A549 (cell line): ENCODE measurements at places on chromosomes 1 and 21. TPM values are rescaled to one million over a fixed set of nuclear protein-coding genes. Genes with fewer than 3 reads are reported as not detected.
A peak's percentile ranks its signal among the peaks of the same experiment; 100 is the strongest.

- DNase-seq: no peak
Observed at GRCh38 chr1:168121401-168122011, 15.2 kb downstream of the GPR161 start.

DNA sequence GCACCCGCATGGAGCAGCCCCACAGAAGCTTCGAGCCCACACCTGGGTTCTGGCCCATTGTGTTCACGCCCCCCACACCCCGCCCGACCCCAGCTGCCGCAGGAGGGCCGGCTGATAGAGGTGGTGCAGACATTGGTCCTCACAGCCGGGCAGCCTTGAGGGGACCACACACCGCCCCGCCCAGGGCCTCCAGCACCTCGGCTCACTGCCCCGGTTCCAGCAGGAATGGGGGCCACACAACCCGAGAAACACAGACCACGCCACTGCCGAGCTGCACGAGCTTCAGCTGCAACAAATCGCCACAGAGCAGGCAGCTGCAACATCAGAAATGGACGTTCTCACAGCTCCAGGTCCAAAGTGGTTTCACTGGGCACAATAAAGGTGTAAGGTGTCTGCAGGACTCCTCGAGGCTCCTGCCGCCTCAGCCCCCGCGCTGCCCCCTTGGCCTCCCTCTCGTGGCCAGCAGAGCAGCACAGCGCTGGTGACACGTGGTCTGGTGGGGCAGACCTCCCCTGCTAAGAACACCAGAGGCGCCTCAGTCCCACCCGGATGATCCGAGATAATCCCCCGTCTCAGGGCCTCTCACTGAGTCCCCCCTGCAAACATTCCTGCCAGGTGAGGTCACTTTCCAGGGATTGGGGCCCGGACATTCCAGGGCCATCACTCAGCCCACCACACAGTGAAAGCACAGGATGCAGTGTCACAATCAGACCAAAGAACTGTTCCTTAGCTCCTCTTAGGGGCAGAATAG, 62.3 kb upstream of the ADARB1 start:
- peak; percentile 50 for DNase-seq

Gene GSTM2
- 5.3 to 7.2 TPM (median 6.5 TPM) in 3 replicates for polyA plus RNA-seq

Gene GSTM1
- not detected in 3 replicates for polyA plus RNA-seq

DNA sequence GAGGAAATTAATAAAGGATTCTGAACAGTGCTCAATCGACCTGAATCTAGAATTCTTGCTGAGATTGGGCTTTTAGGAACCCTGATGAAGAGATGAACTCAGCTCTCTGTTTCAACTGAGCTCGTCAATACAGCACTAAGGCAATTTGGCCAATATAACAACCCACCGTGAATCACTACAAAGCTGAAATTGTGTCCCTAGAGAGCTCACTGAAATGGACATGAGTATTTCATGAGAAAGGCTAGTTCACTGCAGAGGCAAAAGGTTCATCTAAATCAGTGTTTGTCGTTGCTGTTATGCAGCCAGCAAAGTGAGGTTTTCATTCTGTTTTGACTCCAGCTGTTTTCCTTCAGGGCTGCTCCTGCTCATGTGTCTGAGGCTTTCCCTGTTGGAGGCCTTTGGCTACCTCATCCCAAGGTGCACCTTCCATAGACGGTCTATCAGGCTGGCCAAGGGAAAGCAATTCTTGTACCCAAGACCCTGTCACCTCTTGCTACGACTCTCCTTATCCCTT, 83.5 kb downstream of the URB2 start:
- no peak for DNase-seq

DNA sequence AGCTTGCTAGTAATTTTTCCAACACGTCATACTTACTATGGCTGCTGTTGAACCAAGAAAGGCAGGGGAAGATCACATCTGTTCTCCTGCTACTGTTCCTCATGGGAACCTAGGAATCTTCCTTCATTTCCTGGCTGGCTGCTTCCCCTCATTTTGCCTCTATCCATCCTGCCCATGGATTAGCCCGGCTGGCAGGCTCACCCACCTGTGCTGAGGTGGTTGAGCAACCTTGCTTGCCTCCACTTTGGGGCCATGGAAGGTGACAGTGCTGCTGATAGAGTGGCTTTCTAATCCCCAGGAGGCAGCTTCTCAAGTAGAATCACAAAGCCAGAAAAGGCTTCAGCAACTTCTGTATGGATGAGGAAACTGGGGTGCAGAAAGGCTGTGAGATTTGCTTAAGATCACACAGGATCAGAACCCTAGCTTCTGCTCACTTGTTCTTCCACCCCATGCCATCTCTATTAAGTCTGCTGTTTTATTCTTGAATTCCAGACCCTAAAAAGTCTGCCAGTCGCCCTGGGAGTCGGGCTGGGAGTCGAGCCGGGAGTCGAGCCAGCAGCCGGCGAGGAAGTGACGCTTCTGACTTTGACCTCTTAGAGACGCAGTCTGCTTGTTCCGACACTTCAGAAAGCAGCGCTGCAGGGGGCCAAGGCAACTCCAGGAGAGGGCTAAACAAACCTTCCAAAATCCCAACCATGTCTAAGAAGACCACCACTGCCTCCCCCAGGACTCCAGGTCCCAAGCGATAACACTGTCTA, 6.2 kb upstream of the BMP8A start:
- no peak for DNase-seq

DNA sequence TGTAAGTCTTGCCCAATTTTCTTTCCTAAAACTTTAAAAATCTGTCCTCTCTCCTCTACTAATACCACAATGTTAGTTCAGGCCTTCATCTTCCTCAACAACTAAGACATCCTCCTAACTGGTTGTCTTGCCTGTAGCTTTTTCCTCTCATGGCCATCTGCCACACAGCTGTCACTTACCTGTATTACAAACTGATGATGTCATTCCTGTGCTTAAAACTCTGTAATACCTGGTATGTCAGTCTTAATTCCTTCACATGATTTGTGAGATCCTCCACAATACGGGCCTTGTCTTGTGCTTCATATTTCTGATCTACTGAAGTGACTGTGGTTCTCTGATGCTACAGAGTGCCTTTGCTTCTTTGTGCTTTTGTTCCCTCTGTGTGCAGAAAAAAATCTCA, 9.8 kb downstream of the MRPS14 start:
- no peak for DNase-seq

GRCh38 chr1:80799457-80799856, 1001.3 kb upstream of the ADGRL2 start:
- no peak for DNase-seq

Gene TGFB2
- polyA plus RNA-seq: 29.7 to 40.6 TPM (median 34.0 TPM) in 3 replicates

GRCh38 chr1:46026531-46026930, 105.9 kb downstream of the PIK3R3 start:
- no peak for DNase-seq

DNA sequence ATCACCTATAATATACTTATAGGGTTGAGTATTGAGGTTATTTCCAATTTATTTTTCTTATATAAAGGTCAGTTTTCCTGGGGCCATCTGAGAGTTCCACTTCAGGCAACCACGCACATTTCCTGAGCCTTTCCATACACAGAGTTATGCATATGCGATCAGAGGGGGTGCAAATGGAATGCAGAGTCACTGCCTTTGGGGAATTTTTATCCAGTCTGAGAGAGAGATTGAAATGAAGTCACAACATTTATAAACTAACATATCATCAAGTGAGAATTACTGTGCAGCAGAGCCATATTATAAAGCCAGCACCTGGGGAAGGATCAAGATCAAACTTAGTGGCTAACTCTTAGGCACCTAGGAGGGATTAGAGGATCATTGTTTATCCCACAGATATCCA, 299.9 kb upstream of the PLXNA2 start:
- no peak for DNase-seq

DNA sequence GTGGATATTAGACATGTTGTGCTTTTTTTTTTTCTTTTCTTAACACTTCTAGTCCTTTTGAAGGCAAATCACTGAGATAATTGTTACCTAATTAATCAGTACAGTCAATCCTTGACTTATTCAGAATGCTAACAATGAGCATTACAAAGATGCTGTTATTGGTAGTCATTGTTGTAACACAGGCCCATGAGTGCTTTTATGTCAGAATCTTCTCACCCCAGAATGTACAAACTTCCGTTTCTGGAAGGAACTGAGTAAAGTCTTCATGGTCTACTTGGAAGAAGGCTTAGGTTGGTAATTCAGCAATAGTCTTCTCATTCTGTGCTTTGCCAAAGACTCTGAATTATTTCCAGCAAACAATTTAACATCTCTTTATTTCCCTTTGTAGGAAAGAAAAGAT, 3.1 kb downstream of the KCNK1 start:
- no peak for DNase-seq

- no peak for DNase-seq
Observed at GRCh38 chr1:83548311-83548710, 450.6 kb downstream of the TTLL7 start.

GRCh38 chr1:228352677-228353481, 53.8 kb downstream of the TRIM11 start:
- DNase-seq: no peak

Gene RAB3B
- 10.9 to 15.1 TPM (median 13.6 TPM) in 3 replicates for polyA plus RNA-seq

Gene COL18A1
- polyA plus RNA-seq: 76.7 to 89.7 TPM (median 88.4 TPM) in 3 replicates

GRCh38 chr1:157993918-157994605, 617 bp downstream of the KIRREL1 start:
- DNase-seq: no peak

Gene KRTAP11-1
- not detected in 3 replicates for polyA plus RNA-seq

DNA sequence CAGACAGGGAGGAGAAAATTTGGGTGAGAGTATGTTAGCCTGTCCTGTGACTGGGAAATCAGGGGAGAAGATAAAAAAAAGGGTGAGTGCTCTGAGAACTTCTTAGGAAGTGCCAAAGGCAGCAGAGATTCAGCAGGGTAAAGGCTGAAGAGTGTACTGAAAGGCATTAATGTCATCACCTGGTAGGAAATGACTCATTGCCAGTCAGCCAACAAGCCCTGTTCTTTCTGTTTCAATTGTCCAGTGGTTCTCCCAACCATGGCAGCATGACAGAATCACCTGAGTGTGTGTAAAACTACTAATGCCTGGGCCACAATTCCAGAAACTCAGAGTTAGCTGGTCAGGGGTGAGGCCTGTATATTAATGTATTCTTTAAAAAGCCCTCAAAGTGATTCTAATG, 83.5 kb downstream of the INTS7 start:
- DNase-seq: peak; percentile 38
